GM04504 (cell line): ENCODE measurements at places on chromosomes 7 and 10.

GRCh38 chr7:79965946-79966345 lies 168.7 kb upstream of the GNAI1 start:
- no peak for DNase-seq

DNA sequence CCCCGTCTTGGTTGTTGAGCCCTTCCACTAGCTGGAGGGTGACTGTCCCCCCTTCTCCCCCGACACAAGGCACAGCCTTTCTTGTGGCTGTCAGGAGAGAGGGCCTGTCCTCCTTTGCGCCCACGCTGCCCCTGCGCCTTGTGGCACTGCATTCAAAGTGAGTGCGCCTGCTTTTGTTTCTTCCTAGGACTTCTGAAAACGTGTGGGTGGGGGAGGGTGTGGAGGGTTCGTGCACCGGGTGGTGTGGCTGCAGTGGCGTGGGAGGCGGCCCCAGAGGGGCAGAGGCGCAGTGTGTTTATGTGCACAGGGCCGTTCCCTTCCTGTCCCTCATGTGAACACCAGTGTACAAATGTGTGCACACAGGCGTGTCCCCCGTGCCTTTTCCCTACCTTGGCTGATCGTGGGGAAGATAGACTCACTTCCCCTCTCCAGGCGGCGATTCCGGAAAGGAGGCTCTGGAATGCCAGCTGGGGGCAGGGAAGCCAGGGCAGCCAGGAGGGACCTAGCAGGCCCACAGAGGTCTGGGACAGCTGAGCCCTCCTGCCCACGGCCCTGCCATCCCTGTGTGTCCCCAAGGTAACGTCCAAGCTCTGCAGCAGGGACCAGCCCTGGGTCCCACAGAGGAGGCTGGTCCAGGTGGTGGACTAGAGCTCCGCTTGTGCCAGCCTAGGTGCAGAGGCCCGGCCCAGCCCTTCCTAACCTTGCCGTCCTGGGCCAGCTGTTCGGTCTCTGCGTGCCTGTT lies 88.8 kb downstream of the LHPP start:
- DNase-seq, result no peak

GRCh38 chr10:11741608-11742007 lies 574 bp upstream of the ECHDC3 start:
- DNase-seq, result no peak

- DNase-seq, result no peak
Observed at GRCh38 chr7:33719059-33719581, 186.2 kb upstream of the BMPER start.

- no peak for DNase-seq
Observed at GRCh38 chr10:45075826-45076380, 75.2 kb downstream of the ZNF22 start.
